ENCODE measurements at places on chromosomes 1 and 21.
A peak's percentile ranks its signal among the peaks of the same experiment; 100 is the strongest.

DNA sequence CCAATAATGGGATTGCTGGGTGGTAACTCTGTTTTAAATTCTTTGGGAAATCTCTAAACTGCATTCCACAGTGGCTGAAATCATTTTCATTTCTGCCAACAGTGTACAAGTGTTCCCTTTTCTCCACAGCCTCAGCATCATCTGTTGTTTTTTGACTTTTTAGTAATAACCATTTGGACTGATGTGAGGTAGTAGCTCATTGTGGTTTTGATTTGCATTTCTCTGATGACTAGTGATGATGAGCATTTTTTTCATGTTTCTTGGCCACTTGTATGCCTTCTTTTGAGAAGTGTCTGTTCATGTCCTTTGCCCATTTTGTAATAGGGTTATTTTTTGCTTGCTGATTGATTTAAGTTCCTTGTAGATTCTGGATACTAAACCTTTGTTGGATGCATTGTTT, 131.9 kb upstream of the B3GALT2 start:
- DNase-seq, result no peak

- DNase-seq, result peak; percentile 49
Observed at GRCh38 chr1:26838474-26839338, 12.2 kb downstream of the ZDHHC18 start.

GRCh38 chr1:12754738-12755137, 8.7 kb downstream of the CFAP107 start:
- DNase-seq, result no peak

DNA sequence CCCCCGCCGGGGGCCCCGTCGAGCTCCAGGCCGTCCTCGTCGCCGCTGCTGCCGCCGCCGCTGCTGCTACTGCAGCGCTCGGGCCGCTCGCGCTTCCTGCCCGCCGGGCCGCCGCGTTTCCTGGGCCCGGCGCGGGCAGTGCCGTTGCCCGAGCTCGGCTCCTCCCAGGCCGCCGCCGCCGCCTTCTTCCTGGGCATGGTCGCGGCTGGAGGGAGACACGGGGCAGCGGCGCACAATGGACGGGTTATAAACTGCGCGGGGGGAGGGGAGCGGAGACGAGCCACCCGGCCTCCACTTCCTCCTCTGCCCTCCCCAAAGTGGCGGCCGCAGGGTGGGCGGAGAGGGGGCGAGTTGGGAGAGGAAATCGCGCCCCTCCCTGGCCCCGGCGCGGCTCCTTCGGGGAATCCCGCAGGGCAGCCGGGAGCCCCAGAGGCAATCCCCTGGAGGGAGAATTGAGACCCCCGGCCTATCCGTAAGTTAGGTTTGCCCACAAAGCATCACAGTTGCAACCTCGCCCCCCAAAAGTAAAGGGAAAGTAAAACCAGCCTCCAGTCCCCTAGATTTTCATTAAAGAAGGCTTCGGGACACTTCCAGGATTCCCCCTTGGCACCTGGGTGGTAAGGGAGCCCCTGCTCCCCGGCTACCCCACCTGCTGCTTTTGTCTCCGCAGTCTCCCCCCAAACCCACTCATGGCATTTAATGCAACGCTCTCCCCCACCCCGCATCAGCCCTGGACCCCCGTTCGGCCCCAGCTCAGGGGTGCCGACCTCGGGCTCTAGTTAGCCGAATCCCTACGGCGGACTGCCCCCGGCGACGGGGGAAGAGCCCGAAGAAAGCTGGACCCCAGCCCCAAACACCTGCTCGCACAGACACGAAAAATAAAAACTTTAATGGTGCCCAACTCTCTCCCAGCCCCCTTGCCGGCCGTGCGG, 893 bp downstream of the RCC2 start:
- DNase-seq, result peak; percentile 82

GRCh38 chr1:192545896-192546521, 29.6 kb upstream of the RGS1 start:
- DNase-seq, result no peak

- no peak for DNase-seq
Observed at GRCh38 chr1:116947092-116947860, 37.6 kb downstream of the PTGFRN start.

- DNase-seq, result no peak
Observed at GRCh38 chr21:15742052-15742670, 12.4 kb downstream of the USP25 start.

GRCh38 chr1:93244298-93245069, 64.0 kb downstream of the CCDC18 start:
- no peak for DNase-seq

DNA sequence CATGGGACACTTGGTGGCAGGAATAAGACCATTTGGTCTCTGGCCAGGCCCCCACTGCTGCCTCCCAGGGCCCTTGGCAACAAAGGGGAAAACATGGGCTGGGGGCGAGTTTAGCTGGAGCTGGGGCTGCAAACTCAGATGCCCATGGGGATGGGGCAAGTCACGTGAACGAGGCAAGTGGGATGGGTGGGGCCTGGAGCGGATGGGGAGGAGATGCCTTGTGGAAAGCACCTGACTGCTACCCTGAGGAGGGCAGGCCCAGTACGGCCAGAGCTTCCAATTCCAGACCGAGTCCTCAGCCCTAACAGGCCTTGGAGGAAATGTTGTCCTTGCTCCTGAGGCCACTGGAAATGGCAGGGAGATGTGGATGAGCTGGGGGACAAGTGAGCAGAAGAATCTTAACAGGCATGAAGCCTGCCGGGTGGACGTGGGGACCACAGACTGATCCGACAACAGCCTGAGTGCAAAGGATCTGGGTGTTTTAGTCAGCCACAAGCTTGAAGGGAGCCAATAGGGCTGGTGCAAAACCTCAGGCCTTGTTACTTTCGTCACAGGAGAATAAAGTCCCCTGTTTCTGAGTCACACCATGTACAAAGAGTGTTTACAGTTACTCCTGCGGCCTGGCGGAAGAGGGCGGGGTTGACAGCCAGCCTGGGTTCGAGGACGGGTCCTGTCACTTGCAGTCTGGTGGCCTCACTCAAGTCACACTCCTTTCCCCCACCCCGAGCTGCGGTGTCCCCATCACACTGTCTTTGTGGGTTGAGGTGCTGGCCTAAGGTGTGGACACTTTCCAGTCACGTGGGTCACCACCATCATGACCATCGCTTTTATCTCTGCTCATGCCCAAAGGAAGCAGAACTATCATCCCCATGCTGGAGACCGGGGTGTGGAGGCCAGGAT, 19.1 kb downstream of the RUNX3 start:
- peak; percentile 82 for DNase-seq

DNA sequence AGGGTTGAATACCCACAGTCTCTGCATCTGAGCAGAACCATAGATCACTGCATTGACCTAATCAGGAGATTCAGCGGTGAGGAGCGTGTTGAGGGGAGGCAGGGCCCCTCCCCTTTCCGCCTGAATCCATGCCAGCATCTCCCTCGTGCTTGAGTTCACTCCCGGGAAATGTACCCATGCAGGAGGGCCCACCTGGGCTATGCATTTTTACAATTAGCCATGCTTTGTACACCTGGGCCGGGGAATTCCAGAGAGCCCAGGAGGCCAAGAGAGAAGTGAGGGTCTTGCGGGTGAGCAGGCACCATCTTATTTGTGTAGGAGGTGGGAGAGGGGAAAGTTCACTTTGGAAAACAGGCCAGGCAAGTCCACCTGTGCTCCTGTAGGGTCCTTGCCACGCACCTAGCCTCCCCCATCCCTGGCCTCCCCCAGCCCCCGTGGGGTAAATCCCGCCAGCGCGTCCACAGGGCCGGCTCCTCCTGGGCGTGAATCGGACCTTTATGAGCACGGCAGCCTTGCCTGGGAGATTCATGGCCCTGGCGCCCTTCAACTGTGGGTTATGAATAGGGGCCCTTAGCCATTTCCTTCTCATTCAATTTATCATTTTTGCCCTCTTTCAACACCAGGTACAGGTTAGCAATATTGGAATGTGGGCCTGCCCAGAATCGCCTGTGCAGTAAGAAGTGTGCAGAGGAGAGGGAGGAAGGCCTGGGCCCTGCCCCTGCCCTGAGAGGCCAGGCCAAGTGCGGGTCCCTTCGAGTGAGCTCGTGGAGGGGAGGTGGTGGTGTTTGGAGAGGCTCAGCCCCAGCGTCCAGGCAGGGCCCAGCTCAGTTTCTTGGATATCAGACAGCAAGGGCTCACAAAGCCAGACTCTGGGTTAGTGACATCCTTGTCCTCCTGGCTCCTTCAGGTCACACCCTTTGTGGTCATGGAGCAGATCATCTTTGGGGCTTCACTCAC, 84.4 kb upstream of the ACTRT2 start:
- DNase-seq, result no peak

DNA sequence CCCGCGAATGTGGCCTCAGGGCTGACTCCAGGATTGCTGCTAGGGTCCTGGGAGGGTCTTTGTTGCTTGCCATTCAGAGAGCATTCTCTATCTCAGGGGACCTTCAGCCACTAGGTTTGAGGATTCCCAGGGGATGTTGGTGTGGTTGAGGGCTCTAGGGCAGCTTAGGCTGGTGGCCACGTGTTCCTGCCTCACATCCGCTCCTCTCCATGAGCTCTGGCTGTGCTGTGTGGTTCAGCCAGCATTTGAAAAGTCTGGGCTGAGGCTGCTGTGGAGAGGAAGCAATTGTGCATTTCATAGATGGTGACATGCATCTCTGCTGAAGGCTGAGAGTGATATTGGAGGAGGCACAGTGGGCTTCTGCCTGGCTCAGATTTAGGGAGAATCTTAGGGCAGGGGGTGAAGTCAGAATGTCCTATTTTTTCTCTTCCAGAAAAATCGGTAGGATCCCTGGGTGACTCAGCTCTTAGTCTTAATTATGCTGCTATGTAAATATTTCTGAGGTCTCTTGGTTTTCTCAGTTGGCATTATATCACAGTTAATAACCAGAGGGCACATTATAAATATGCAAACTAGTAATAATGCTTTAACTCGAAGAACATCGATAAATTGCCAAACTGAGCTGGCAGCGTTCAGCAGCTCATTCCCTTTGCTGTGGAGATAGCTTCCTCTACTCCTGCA, 182.3 kb downstream of the CAMTA1 start:
- no peak for DNase-seq

DNA sequence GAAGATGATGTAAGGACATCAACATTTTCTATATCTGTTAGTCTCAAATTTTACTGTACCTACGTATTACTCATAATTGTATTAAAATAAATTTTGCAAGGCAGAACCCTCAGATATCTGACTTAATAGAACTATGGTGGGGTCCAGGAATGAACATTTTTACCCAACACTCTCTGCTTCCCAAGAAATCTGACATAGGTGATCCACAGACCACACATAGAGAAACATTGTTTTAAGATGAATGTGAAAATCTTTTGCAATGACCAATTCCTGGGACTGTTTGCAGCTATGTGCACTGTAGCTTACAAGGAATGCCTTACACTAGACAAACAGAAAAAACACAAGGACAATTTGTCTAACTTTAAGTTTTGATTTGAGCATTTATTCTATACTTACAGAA, 645.6 kb upstream of the ADGRL2 start:
- DNase-seq, result no peak

- no peak for DNase-seq
Observed at GRCh38 chr21:23801292-23801691, 1806.0 kb downstream of the MRPL39 start.

- no peak for DNase-seq
Observed at GRCh38 chr1:7186382-7187111, 401.3 kb downstream of the CAMTA1 start.
